Effector memory CD4-positive, alpha-beta T cell (primary cell): ENCODE measurements at places on chromosomes 7 and 10.

GRCh38 chr7:17965603-17966002 is 25.3 kb upstream of the SNX13 start:
- DNase-seq = no peak

DNA sequence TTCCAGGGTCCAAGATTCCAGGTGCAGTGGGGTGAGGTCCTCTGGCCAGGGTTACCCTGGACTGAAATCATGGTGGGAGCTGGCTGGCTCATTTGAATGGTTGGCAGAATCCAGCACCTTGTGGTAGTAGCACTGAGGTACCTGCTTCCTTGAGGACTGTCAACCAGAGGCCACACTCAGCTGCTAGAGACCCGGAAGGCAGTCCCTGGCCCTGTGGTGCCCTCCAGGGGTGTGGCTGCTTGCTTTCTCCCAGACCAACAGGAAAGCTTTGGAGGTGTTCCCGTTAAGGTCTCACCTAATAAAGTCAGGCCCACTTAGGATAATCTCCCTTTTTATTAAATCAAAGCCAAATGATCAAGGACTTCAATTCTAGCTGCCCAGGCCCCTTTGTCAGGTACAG is 107.7 kb upstream of the GDF10 start:
- no peak for DNase-seq

GRCh38 chr10:35563261-35563891 is 41.8 kb upstream of the GJD4 start:
- no peak for DNase-seq

- DNase-seq = no peak
Measured at GRCh38 chr10:100307684-100308083, 21.2 kb upstream of the BLOC1S2 start.

- DNase-seq = no peak
Measured at GRCh38 chr7:102432442-102433218, 745 bp upstream of the ORAI2 start.

- no peak for DNase-seq
Measured at GRCh38 chr7:78363866-78364265, 565.3 kb downstream of the PHTF2 start.

- no peak for DNase-seq
Measured at GRCh38 chr10:2798336-2799022, 268.9 kb upstream of the PFKP start.

DNA sequence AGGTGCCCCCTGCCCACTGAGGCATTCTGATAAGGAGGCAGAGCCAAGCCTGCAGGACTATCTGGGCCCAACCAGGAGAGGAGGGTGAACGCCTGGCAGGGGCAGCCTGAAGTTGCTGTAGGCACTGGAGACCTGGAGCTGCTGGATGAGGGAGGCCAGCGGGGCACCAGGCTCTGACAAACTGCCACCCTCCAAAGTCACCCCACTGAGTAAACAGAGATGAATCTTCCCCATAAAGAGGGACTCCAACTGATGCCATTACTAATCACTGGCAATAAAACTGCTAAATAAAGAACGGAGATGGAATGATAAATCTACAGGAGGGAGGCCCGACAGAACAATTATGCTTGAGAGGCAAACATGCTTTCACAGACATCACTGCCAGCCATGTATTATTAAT is 44.2 kb downstream of the DRGX start:
- no peak for DNase-seq

- no peak for DNase-seq
Measured at GRCh38 chr7:100567751-100568175, 5.9 kb downstream of the SAP25 start.

- no peak for DNase-seq
Measured at GRCh38 chr10:133440633-133441285, 13.0 kb upstream of the SCART1 start.

GRCh38 chr7:156618078-156618779 is 22.3 kb upstream of the RNF32 start:
- no peak for DNase-seq

DNA sequence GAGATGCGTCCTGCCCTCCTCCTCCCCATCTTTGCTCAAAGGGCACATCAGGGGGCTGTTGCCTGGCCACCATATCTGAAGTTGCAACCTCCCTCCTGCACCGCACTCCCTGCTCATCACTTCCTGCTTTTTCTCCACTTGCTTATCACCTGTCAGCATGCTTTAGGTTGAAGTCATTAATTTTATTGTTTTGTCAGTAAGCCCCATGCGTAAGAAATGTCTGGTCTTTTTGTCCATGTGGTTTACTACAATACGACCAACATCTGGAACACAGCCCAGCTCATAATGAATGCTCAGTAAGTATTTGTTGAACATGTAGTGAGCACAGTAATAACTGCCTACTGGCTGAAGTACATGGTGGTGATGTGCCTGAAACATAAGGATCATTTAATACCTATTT is 71.6 kb upstream of the GJD4 start:
- DNase-seq = no peak

GRCh38 chr10:17510242-17510908 is 56.0 kb upstream of the ST8SIA6 start:
- DNase-seq = no peak

GRCh38 chr7:24980534-24981170 is 674 bp upstream of the OSBPL3 start:
- DNase-seq = no peak

DNA sequence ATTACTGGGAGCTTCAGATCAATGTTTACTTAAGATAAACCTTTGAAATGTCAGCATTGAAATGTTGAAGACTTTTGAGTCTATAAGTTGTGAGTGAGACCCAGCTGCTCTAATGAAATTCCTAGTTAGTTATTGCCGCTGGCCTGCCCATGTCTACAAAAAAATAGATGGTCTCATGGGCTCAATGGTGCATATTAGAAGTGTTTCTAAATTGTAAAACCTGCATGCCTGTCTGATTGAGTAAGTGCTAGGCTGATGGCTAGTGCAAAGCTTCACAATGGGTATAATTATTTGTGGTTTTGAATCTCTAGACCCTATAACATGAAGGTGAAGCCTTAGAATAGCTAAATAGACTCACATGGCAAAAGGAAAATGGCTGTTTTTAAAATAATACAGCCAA is 234.5 kb downstream of the SORCS3 start:
- no peak for DNase-seq

GRCh38 chr10:123909866-123910265 is 18.3 kb upstream of the CPXM2 start:
- no peak for DNase-seq

GRCh38 chr10:53624722-53625121 is 852.1 kb upstream of the MBL2 start:
- no peak for DNase-seq

GRCh38 chr10:114061789-114062188 is 18.1 kb downstream of the ADRB1 start:
- DNase-seq = no peak

GRCh38 chr10:100817268-100817839 is 72.0 kb downstream of the PAX2 start:
- no peak for DNase-seq

DNA sequence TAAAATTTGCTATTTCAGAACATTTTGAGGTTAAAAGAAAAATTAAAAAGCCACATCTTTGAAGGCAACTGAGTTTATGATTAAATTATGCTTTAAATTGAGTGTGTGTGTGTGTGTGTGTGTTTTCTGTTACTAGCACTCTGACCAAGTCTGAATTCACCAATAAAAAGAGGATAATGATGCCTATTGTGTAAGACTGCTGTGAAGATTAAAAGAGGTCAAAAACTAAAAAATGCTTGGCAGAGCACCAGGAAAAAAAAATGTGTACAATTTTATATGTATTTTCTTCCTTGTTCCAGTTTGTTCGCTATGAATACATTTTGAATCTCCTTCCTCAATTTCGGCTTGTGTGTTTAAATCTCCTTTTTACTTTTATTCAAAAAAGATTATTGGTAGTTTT is 316.6 kb upstream of the MAGI2 start:
- DNase-seq = no peak

- no peak for DNase-seq
Measured at GRCh38 chr7:35700865-35701264, 5.9 kb upstream of the HERPUD2 start.

DNA sequence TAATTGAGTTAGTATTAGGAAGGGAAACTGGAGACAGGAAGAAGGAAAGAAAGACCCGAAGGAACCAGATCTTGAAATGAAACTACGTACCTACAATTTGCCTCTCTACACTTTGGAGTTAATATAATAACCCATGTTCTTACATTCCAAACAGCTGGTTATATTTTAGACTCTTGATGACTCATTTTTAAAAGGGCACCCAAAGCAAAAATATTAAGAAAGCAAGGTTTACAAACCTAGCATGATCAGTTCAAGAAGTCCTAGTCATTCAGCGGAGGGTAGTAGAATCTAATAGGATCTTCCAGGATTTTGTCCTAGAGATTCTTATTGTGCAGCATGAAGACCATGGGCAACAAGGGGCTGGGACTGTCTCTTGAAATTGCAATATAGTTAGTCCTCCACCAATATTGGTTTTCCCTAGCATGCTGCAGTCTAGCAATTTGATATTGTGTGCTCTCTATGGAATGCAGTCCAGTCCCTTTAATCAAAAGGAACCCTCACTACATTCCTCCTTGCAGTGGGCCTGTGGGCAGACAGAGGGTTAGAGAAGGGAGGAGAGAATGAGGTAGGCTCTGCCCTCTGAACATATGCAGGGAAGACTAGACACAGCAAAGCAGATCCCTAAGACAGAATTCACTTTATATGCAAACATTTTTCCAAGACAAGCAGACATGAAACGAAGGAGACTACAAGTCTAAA is 230.3 kb downstream of the INHBA start:
- DNase-seq = no peak

GRCh38 chr10:125407000-125407502 is 246.7 kb upstream of the CTBP2 start:
- no peak for DNase-seq

DNA sequence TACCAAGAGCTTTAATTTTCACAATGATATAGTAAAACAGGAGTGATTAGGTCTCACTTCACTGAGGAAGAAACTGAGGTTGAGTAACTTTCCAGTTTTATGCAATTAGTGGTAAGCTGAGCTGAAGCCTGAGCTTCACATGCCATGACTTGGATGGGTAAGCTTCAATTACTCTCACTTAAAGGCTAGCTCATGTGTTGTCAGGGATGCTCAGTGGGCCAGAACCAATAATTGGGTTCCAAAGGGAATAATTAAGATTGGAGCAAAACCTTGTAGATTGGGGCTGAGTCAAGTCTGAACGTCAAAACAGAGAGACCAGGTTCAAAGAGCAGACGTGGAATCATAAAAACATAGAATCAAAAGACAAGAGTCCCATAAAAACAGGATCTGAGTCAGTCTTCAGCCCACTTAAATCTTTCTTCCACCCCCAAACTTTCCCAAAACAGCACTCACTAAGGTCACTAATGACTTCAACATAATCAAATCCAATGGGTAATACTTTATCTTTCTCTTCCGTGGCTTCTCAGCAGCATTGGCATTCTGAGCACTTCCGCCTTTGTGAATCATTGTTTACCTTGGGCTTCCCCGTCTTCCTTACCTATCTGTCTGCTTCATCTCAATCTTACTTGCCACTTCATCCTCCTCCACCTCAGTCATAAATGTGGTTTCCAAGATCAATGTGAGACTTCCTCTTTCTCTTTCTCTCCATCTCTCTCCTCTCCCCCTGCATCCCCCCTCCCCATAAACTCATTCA is 23.0 kb upstream of the EGFR start:
- DNase-seq = no peak

GRCh38 chr10:58638388-58638787 is 125.7 kb downstream of the BICC1 start:
- DNase-seq = no peak

DNA sequence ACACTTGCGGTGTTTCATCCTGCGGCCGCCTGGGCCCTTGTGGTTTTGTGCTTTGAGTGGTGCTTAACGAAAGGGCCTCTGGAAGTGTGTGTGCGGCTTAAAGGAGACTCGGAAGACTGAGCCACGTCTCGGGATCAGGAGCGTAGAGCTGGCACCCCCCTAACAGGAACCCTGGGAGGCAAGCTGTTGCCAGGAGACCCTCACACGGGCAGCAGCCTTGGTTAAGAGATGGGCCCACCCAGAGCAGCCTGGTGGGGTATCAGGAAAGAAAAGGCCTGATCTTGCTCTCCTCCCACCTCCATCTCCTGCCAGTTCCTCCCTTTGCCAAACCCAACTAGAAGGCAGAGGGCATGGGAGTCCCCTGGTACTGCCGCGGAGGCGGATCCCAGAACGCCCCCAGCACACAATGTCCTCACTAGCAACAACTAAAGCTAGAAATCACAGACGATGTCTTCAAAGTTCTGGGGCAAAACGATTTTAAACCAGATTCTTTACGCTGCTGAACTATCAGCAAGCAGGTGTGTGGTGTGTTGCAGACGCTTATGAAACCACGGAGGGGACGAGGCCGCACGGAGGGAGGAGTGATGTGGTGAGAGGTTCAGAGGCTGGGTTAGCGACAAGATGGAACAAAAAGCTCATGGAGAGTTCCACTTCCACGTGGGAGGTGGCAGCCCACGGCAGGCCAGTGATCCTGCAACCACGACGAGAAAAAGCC is 67.0 kb upstream of the INPP5A start:
- no peak for DNase-seq

- DNase-seq = no peak
Measured at GRCh38 chr10:79116368-79116767, 47.6 kb downstream of the ZMIZ1 start.

- no peak for DNase-seq
Measured at GRCh38 chr10:79320820-79321493, 26.3 kb upstream of the PPIF start.

GRCh38 chr7:136555933-136556332 is 312.5 kb upstream of the CHRM2 start:
- no peak for DNase-seq

GRCh38 chr10:27319752-27320431 is 79.3 kb upstream of the ACBD5 start:
- no peak for DNase-seq

DNA sequence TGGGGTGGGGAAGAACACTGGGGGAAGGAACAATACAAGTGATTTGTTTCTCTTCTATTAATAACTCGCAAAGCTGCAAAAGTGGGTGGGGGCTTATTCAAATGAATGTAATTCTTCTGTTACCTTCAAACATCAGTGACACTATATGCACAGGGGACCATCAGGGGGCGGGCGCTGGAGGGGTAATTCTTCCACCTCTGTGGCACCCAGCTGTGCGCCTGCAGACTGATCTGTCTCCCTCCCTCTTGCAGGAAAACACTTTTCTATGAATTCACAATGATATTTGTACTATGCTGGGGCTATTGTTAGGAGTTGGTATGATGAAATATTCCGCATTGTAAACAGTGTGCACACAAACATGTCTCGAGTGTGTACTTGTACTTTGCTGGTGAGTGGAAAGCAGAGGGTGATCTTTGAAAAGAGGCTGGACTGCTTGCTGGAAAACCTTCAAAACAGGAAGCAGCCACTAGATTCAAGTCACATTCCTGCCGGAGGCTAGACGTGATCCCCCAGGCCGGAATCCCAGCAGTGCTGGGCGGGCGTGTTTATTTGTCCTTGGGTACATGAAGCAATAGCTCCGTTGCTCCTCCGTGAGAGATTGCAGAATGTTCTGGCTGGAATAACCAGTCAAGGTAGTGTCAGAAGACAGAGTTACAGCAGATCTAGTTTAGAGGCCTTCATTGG is 15.8 kb upstream of the BNIP3 start:
- DNase-seq = no peak

GRCh38 chr7:81752318-81752714 is 17.5 kb downstream of the HGF start:
- DNase-seq = no peak

GRCh38 chr7:18497082-18497481 is 1.5 kb downstream of the HDAC9 start:
- no peak for DNase-seq

- DNase-seq = no peak
Measured at GRCh38 chr7:35658606-35659201, 36.2 kb downstream of the HERPUD2 start.
